ENCODE measurements at places on chromosomes 4 and X. TPM values are rescaled to one million over a fixed set of nuclear protein-coding genes. Genes with fewer than 3 reads are reported as not detected.
A peak's percentile ranks its signal among the peaks of the same experiment; 100 is the strongest.

GRCh38 chrX:65874110-65874509 lies 165.8 kb downstream of the VSIG4 start:
- H3K4me1 ChIP-seq = no peaks in the 10 kb centered on the region
- H3K4me3 ChIP-seq = no peak overlapping the region
- H3K27me3 ChIP-seq = no peaks in the 10 kb centered on the region

DNA sequence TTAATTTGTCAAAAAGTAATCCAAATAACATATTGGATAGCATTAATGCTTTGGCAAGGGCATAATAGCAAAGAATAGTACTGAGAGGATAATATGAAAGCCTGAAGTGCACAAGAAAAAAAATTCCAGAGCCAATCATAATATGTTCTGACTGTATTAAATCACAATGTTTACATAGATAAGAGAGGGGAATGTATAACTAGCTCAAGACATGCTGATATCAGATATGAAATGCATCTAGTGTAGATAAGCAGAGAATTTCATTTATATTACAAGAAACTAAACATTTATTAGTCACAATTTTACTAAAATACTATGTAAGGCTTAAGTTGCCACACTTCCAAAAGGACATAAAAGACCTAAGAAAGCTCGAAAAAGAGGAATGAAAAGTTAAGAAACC lies 193.3 kb downstream of the BANK1 start:
- no peaks in the 10 kb centered on the region for H3K27me3 ChIP-seq
- H3K36me3 ChIP-seq = no peaks in the 10 kb centered on the region
- no peak for DNase-seq
- H3K4me1 ChIP-seq = no peaks in the 10 kb centered on the region

Gene ARSD
- total RNA-seq = 45.0 TPM

DNA sequence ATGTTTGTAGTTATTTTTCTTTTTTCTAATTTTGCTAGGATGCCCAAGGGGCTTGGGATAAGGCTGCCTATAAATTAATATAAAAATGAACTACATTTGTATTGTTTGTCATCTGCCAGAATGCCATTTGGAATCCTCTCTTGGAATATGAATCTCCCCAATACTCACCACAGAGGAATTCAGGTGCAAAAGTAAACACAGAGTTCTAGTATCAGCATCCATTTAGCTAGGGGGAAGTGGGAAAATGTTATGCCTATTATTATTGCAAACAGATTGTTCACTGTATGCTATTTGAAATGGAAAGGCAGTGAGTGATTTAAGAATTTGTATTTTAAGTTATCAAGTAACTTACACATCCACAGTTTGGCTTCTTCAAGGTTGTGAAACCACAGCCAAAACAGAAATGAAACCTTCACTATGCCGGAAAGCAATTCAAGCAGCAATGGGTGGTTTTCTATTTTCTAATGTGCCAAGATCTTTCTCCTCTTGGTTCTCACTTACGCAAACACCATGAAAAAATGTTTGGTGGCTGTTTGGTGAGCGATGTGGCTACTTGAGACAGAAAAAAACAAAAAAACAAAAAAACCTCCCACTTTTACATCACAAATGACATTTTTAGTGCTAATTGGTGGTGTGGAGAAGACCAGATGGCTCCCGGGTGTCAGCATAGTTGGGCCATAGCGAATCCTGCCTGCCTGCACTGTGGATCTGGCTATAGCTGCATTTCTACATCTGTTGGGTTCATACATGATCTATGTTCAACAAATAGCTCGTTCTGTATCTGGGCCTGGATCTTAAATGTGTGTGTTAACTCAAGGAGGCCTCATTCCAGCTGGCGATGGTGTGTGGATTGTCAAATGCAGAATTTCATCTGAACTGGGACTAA lies 200.8 kb upstream of the GIMD1 start:
- no peak overlapping the region for H3K27ac ChIP-seq
- no peak for DNase-seq
- H3K27me3 ChIP-seq = no peaks in the 10 kb centered on the region
- H3K36me3 ChIP-seq = no peaks in the 10 kb centered on the region

GRCh38 chrX:149830192-149830873 lies 48.6 kb downstream of the MAGEA9 start:
- no peaks in the 10 kb centered on the region for H3K36me3 ChIP-seq
- no peak overlapping the region for H3K27ac ChIP-seq
- DNase-seq = peak; percentile 22
- H3K27me3 ChIP-seq = no peaks in the 10 kb centered on the region

- peak overlapping the region; percentile 88 for H3K27ac ChIP-seq
- H3K36me3 ChIP-seq = no peaks in the 10 kb centered on the region
- peak overlapping the region; percentile 69 for H3K4me3 ChIP-seq
- DNase-seq = peak; percentile 74
- no peaks in the 10 kb centered on the region for H3K4me1 ChIP-seq
These were observed 622 bp downstream of the TAFAZZIN start for GRCh38 chrX:154411981-154412340.

GRCh38 chr4:144442713-144443112 lies 203.2 kb upstream of the HHIP start:
- H3K4me3 ChIP-seq = no peak overlapping the region
- no peak overlapping the region for H3K27ac ChIP-seq
- no peak for DNase-seq
- no peaks in the 10 kb centered on the region for H3K27me3 ChIP-seq

Gene MAGEC1
- not detected for total RNA-seq

DNA sequence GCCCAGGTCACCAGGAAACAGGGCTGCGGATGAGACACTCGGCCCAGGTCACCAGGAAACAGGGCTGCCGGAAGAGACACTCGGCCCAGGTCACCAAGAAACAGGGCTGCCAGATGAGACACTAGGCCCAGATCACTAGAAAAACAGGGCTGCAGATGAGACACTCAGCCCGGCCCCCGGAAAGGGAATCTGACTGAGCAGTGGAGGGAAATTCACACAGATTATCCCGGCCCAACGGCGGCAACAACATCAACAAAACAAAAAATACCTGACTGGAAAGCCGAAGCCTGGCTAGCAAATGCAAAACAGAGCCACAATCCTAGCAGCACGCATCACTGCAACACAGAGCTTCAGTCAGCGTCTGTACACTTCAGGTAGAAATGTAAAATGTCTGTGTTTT lies 20.7 kb downstream of the AFAP1 start:
- no peaks in the 10 kb centered on the region for H3K27me3 ChIP-seq
- no peak overlapping the region for H3K27ac ChIP-seq
- no peak overlapping the region for H3K4me3 ChIP-seq
- peaks cover 7% of the 10 kb centered on the region for H3K4me1 ChIP-seq

Gene PPARGC1A
- total RNA-seq = 2.2 TPM

Gene SORCS2
- total RNA-seq = 12.5 TPM

Gene SPANXD
- not detected for total RNA-seq

Gene RGS12
- total RNA-seq = 22.5 TPM

DNA sequence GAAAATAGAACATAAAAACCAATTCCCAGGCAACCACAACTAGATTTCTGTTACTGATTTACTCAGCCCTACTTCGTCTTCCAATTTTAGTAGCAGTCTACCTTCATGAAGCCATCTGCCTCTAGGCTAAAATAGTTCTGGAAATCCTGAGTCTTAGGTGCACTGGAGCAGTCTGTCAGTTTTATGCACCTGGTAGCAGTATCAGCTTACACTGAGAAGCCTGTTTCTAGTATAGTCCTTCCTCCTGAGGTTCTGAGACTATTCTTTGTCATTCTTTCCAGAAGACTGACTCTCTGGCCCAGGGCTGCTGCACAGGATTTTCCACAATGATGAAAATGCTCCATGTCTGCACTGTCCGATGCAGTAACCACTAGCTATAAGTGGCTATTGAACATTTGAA lies 16.9 kb upstream of the HPRT1 start:
- no peaks in the 10 kb centered on the region for H3K36me3 ChIP-seq
- H3K4me3 ChIP-seq = no peak overlapping the region
- DNase-seq = no peak
- no peaks in the 10 kb centered on the region for H3K4me1 ChIP-seq
- no peak overlapping the region for H3K27ac ChIP-seq
- H3K27me3 ChIP-seq = no peaks in the 10 kb centered on the region

DNA sequence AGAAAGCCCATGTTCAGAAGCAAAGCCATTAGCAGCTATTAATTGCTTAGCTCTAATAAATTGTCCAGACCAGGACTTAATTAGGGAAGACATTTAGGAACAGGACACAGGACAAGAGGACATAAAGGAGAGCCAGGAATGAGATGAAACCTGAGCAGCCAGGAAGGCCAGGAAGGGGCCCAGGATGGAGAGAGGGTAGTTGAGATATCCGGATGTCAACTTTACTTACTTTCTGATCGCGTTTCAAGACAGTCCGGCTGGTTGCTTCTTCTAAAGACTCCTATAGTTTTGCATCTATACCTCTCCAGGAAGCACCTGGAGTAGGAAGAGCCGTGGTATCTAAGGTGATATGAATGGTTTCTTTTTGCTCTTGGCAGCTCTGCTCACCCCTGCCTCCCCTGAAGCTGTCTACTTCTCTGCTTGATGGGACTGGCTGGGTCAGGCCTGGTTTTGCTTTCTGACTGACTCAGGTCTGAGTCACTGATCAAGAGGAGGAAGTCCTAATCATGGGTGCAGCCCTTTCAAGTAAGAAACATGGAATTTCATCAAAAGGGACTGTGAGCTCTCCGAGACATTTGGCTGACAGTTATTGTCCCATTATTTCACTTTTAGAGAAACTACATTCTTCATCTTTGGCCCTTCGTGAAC lies 733.3 kb downstream of the RPA4 start:
- DNase-seq = no peak
- no peaks in the 10 kb centered on the region for H3K36me3 ChIP-seq
- no peaks in the 10 kb centered on the region for H3K27me3 ChIP-seq
- no peaks in the 10 kb centered on the region for H3K4me1 ChIP-seq
- no peak overlapping the region for H3K4me3 ChIP-seq

Gene CT83
- not detected for total RNA-seq

DNA sequence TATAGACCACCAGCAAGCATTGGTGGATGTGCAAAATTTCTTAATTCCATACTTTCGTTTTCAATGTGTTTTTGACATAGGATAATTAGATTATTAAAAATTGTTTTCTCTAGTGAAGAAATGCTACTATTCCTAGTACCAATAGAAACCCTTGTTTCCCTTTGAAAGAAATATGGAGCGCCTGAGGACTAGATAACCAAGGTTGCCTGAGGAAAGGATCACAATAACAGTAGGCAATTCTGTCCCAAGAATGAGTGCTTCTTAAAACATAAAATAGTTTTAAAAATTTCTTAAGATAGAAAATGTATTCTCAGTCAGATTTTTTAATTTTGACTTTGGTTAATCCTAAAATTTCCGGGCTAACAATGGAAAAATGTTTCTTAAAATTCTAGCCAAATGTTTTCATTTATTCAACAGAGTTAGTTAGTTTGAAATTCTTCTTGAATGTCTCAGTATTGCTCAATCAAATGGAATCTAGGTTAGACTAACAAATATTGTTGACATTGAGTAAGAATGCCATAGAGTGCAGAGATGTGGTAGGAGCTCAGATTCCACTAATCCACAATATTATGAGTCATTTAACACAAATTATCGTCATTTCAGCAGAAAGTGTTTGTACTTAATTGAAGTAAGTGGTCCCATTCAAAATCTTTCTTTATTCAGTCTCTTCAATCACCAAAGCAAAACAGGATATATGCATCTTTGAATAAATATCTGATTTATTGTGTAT lies 666.0 kb downstream of the GRID2 start:
- no peaks in the 10 kb centered on the region for H3K27me3 ChIP-seq
- no peaks in the 10 kb centered on the region for H3K36me3 ChIP-seq
- no peaks in the 10 kb centered on the region for H3K4me1 ChIP-seq
- no peak overlapping the region for H3K27ac ChIP-seq
- DNase-seq = no peak
- no peak overlapping the region for H3K4me3 ChIP-seq

Gene AREG
- total RNA-seq = 72.7 TPM

DNA sequence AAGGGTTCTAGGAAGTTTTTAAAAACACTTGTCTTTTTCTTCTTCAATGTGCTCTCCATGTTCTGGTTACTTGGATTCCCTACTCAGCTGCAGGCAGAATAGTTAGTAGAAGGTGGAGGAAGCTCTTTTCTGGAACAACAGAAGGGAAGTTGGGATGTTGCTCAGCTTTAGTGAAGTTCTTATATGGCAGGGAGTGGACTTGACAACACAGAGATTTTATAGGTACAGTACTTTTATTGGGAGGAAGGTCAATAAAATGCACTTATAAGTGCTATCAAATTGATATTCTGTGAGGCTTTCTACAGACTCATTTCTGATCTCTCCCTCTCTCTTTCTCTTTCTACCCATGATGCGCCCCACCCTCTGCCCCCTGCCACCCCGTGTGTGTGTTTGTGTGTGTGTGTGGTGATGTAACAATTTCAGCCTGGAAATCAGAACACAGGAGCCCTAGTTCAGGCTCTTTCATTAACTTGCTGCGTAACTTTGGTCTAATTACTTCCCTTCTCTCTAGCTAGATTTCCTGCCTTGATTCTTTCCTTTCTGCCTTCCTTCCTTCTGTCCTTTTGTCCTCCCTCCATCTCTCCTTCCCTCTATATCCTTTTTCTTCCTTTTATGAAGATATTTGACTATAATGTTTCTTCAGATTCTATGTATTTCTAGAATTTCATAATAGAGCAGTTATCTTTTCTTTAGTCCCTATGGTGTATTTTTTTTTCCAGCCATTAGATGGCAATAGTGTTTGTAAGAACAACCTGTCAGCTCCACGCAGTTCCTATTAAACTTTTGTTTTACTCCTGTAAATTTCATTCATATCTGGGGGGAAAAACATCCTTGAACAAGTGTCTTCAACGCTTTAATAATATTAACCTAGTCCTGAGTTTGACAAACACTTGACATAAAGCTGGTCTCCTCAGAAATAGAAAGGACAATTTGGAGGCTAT lies 37.1 kb downstream of the HEPH start:
- no peak overlapping the region for H3K27ac ChIP-seq
- H3K36me3 ChIP-seq = no peaks in the 10 kb centered on the region
- no peaks in the 10 kb centered on the region for H3K27me3 ChIP-seq
- no peaks in the 10 kb centered on the region for H3K4me1 ChIP-seq
- no peak overlapping the region for H3K4me3 ChIP-seq
- DNase-seq = no peak

GRCh38 chrX:39969099-39969818 lies 128.5 kb downstream of the BCOR start:
- H3K4me3 ChIP-seq = no peak overlapping the region
- DNase-seq = no peak
- no peaks in the 10 kb centered on the region for H3K4me1 ChIP-seq
- no peaks in the 10 kb centered on the region for H3K27me3 ChIP-seq
- no peaks in the 10 kb centered on the region for H3K36me3 ChIP-seq

GRCh38 chr4:177293208-177294033 lies 16.3 kb upstream of the NEIL3 start:
- H3K27me3 ChIP-seq = no peaks in the 10 kb centered on the region
- H3K4me1 ChIP-seq = peaks cover 1% of the 10 kb centered on the region
- H3K4me3 ChIP-seq = no peak overlapping the region
- H3K27ac ChIP-seq = no peak overlapping the region
- no peak for DNase-seq
- H3K36me3 ChIP-seq = no peaks in the 10 kb centered on the region

Measured in ovary (tissue), 10 donors.